ENCODE measurements at places on chromosomes 2 and 18. TPM values are rescaled to one million over a fixed set of nuclear protein-coding genes. Genes with fewer than 3 reads are reported as not detected.

Gene PPM1G
- total RNA-seq, result 79.0 TPM

Gene DPP10
- total RNA-seq, result 1.3 TPM

Gene ANTXR1
- total RNA-seq, result 71.7 TPM

DNA sequence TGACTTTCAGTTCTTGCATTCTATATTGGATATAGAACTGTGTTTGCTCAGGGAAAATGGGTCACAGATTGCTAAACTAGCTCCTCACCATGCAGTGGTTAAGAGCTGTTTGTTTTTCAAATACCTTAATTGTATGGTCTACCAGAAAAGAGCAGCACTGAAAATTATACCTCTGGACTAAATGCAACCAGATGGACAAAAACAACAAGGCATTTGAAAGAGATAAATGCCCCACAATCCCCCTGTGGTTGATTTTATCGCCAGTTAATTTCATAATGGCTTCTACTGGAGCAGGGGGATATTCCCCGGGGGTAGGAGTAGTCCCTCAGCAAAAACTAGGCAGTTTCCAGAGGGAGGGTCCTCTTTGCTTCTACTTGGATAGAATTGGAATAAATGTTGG is 267.9 kb upstream of the TNP1 start:
- H3K36me3 ChIP-seq, result no peaks in the 10 kb centered on the region
- no peak overlapping the region for H3K4me3 ChIP-seq
- H3K4me1 ChIP-seq, result no peaks in the 10 kb centered on the region
- DNase-seq, result peak; percentile 50
- H3K27me3 ChIP-seq, result peaks cover 5% of the 10 kb centered on the region

- H3K4me3 ChIP-seq, result no peak overlapping the region
- no peaks in the 10 kb centered on the region for H3K4me1 ChIP-seq
- no peaks in the 10 kb centered on the region for H3K36me3 ChIP-seq
- no peak overlapping the region for H3K27ac ChIP-seq
- no peaks in the 10 kb centered on the region for H3K27me3 ChIP-seq
Measured at GRCh38 chr2:108145557-108146326, 94.0 kb upstream of the SULT1C3 start.

DNA sequence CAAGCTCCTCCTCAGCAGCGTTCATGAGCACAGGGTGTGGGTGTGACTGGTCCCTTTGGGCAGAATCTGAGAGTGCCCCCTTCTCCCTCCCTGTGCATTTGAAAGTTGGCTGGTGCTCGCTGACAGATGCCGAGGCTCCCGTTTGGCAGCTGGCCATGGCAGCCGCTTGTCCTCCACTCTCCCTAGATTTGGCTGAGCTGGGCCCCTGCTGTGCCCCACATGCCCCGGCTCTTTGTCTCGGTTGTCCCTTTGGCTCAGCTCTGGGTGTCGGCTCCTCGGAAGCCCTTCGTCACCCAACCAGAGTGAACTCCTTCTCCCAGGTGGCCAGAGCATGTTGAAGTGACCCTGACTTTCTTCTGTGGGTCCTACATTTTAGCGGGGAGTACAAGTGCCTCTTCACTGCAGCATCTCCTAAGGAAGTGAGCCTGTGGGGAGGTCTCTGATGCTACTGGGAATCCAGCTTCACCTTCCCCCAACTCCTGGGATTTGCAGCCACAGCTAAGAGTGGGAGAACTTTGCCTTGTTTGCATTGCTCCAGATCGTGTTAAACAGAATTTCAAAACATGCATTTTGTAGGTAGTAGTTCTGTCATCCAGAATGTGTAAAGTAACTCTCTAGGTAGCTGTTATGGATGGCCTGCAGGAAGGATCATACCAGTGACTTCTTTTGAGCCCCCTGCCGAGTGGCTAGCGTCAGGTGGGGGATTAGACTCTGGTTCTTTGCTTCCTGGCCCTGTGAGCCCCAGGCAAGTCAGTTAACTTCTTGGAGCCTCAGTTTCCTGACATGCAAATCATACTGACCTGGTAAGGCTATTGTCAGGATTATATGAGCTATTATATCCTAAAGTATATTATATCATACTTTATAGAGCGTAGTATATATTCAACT is 24.2 kb downstream of the HPCAL1 start:
- peaks cover 25% of the 10 kb centered on the region for H3K4me1 ChIP-seq
- no peaks in the 10 kb centered on the region for H3K27me3 ChIP-seq
- H3K27ac ChIP-seq, result no peak overlapping the region
- no peak overlapping the region for H3K4me3 ChIP-seq
- no peak for DNase-seq

DNA sequence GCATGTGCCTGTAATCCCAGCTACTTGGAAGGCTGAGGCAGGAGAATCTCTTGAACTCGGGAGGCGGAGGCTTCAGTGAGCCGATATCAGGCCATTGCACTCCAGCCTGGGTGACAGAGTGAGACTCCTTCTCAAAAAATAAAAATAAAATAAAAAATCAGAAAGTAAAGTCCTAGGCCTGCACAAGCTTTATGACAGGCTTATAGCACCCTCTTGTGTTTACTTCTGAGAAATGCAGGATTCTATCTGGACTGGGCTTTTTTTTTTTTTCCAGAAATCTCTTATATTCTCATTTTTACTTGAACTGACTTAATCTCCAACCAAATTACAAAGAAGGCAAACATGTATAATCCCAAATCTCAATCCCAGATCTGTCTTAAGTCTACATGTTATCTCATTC is 26.1 kb upstream of the REG3G start:
- peaks cover 6% of the 10 kb centered on the region for H3K27me3 ChIP-seq
- H3K36me3 ChIP-seq, result no peaks in the 10 kb centered on the region
- no peaks in the 10 kb centered on the region for H3K4me1 ChIP-seq
- no peak overlapping the region for H3K27ac ChIP-seq
- no peak for DNase-seq

DNA sequence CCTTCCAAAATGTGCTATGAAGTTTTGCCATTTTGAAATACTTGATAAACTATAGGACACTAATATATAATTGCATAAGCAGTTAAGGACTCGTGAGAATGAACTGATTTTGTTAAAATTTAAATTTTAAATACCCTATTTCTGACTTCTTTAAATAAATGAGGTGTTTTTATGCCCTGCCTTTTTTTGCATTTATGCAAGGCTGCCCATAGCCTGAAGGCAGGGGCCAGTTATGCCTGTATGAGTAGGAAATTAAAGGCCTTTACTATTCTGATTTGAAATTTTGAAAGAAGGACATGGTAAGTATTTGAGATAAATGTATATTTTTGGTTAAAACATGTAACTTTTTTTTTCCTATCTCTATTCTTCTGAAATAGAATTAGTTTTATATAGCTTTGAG is 33.7 kb downstream of the TTC39C start:
- DNase-seq, result no peak
- H3K27me3 ChIP-seq, result no peaks in the 10 kb centered on the region
- no peak overlapping the region for H3K4me3 ChIP-seq
- H3K4me1 ChIP-seq, result peaks cover 10% of the 10 kb centered on the region

- DNase-seq, result no peak
- no peak overlapping the region for H3K4me3 ChIP-seq
- no peaks in the 10 kb centered on the region for H3K36me3 ChIP-seq
Measured at GRCh38 chr2:44779793-44780192, 161.7 kb upstream of the SIX3 start.

Measured in astrocyte (in vitro differentiated cells and primary cell).